ENCODE measurements at places on chromosomes 12 and 14. TPM values are rescaled to one million over a fixed set of nuclear protein-coding genes. Genes with fewer than 3 reads are reported as not detected.
A peak's percentile ranks its signal among the peaks of the same experiment; 100 is the strongest.

Gene GLIPR1L1
- not detected for total RNA-seq

Gene TSPAN19
- not detected for total RNA-seq

Gene KRT74
- 2.9 TPM for total RNA-seq

Gene CLEC2A
- not detected for total RNA-seq

Gene TMEM179
- total RNA-seq, result 0.52 TPM

DNA sequence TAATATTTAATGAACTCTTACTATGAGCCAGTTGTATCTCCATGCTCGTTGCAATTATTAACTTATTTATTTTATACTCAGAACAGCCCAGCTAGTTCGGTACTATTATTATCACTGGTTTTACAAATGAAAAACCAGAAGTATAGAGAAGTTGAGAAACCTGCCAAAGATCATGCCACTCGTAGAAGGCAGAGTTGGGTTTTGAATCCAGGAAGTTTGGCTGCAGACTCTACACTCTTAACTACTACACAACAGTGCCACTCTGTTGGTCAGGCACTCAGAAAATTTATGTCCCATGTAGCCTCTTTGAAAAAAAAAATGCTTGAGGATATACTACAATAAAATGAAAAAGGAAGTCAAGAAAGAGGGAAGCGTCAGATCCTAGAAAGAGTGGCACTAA lies 71.5 kb upstream of the ARID2 start:
- no peak overlapping the region for H3K27ac ChIP-seq
- H3K4me1 ChIP-seq, result no peaks in the 10 kb centered on the region
- no peak for DNase-seq
- H3K4me3 ChIP-seq, result no peak overlapping the region
- H3K27me3 ChIP-seq, result no peaks in the 10 kb centered on the region

- no peak overlapping the region for H3K4me3 ChIP-seq
- peaks cover 10% of the 10 kb centered on the region for H3K4me1 ChIP-seq
- H3K27ac ChIP-seq, result no peak overlapping the region
- H3K36me3 ChIP-seq, result no peaks in the 10 kb centered on the region
These were observed 55.8 kb upstream of the CCDC175 start for GRCh38 chr14:59632381-59632780.

DNA sequence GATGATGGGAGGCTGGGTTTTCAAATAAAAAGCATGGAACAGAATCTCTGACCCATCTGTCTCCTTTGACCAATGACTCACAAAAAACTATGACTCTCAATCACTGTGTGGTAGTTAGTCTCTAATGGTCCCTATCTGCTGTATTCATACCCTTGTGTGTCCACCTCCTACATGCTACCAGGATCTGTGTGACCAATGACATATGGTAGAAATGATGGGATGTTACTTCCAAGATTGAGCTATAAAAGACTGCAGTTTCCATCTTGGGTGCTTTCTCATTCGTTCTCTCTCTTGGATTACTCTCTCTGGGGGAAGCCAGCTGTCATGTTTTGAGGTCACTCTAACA lies 144.7 kb upstream of the BTG1 start:
- no peak for DNase-seq
- H3K4me1 ChIP-seq, result no peaks in the 10 kb centered on the region
- H3K27me3 ChIP-seq, result no peaks in the 10 kb centered on the region
- H3K4me3 ChIP-seq, result no peak overlapping the region
- H3K36me3 ChIP-seq, result no peaks in the 10 kb centered on the region
- H3K27ac ChIP-seq, result no peak overlapping the region

- peak overlapping the region; percentile 93 for H3K27ac ChIP-seq
- no peak for DNase-seq
- peak overlapping the region; percentile 67 for H3K4me3 ChIP-seq
- no peaks in the 10 kb centered on the region for H3K4me1 ChIP-seq
- H3K36me3 ChIP-seq, result no peaks in the 10 kb centered on the region
- H3K27me3 ChIP-seq, result no peaks in the 10 kb centered on the region
These were observed 1.2 kb downstream of the ATF7 start for GRCh38 chr12:53624956-53625355.

GRCh38 chr12:103505371-103506236 lies 9.8 kb upstream of the C12orf42 start:
- no peak overlapping the region for H3K27ac ChIP-seq
- no peak for DNase-seq
- no peaks in the 10 kb centered on the region for H3K27me3 ChIP-seq
- no peaks in the 10 kb centered on the region for H3K4me1 ChIP-seq
- H3K4me3 ChIP-seq, result no peak overlapping the region
- H3K36me3 ChIP-seq, result no peaks in the 10 kb centered on the region

- no peaks in the 10 kb centered on the region for H3K36me3 ChIP-seq
- DNase-seq, result no peak
- H3K4me3 ChIP-seq, result no peak overlapping the region
- peaks cover 67% of the 10 kb centered on the region for H3K4me1 ChIP-seq
These were observed 23.1 kb upstream of the LGALS3 start for GRCh38 chr14:55105991-55106390.

- peaks cover 8% of the 10 kb centered on the region for H3K36me3 ChIP-seq
- H3K27ac ChIP-seq, result no peak overlapping the region
- H3K27me3 ChIP-seq, result no peaks in the 10 kb centered on the region
These were observed 2.1 kb downstream of the GMFB start for GRCh38 chr14:54486685-54487084.

DNA sequence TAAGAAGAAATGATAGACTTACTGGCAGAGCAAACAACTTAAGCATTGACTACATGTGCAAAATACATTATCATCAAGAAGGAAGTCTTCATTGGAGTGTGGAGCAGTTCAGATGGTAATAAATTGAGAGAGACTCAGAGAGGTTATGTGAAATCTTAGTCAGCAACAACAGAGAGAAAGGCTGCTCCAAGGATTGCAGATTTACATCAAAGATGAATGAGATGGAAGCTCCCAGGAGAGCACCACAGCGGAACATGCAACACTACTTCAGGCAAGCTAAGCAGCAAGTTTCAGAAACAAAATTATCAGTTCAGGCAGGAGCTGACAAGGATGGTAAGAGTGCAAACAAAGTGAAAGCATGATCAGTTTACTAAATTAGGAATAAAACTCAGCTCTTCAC lies 882.3 kb downstream of the LRFN5 start:
- no peaks in the 10 kb centered on the region for H3K4me1 ChIP-seq
- H3K27me3 ChIP-seq, result no peaks in the 10 kb centered on the region
- DNase-seq, result no peak
- no peak overlapping the region for H3K27ac ChIP-seq
- H3K4me3 ChIP-seq, result no peak overlapping the region
